Occipital lobe (tissue), 3 donors: ENCODE measurements at places on chromosomes 1 and 21.

DNA sequence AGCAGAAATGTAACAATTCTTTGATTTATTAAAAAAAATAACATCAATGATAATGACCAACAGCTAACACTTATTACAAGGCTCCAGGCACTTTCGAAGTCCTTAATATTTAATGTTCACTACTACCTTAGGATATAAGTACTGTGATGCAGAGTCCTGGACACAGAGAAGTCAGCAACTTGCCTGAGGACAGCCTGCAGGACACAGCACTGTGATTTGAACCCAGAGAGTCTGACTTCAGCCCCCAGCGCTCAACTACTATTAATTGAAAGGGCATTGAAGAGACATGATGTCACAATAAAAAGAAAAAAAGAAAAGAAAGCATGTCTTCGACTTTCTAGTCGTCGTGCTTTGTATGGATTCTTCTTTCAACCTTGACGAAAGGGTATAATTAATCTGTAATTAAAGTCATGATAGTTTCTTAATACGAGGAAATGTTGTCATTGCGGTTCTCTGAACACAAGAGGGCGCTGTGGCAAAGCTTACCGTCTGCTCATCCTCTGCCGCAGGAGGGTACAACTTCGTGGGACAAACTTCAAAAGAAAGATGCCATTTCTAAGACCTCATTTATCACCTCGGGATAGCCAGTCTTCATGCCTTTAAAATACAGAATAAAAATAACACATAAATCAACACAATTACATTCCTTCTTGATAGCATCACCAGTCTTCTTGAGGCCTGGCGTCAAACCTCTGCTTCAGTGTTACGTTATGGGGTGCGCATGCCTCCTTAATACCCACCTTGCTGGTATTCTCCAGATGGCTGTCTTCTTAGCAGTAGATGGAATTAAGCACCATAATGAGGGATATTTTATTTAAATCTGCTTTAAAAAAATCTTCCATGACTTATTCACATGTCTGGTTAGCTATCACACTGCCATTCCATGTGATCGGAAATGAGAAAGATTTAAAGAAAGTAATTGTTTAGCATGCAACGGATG is 240.1 kb downstream of the DISC1 start:
- peak; percentile 27 for DNase-seq

- no peak for DNase-seq
Observed at GRCh38 chr1:109850827-109851226, 59.8 kb upstream of the CSF1 start.

DNA sequence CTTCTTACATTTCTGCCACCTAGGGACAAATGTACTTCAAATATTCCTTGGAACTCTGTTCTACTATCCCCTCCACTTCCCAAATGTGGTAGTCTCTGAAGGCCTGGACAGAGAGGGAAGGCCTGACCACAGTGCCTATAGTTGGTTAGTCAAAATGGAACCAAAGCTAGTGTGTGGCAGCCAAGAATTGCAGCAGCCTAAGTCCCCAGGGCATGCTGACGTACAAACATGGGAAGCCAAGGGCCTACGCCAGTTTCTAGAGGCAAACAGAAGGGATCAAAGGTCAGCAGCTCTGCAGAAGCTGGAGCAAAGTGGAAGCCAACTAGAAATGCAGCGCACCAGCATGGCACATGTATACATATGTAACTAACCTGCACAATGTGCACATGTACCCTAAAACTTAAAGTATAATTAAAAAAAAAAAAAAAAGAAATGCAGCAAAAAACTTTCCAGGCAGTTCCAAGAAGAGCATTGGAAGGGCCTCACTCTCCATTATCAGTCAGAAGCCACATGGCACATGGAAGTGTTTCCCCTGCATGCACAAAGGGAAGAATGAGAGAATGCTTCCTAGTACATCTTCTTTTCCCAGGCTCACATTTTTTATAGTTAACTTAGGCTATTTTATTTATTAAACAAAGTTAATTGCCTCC is 39.4 kb upstream of the GADD45A start:
- DNase-seq = no peak

GRCh38 chr1:228015276-228016180 is 8.7 kb downstream of the WNT3A start:
- DNase-seq = no peak

- no peak for DNase-seq
Observed at GRCh38 chr21:25995278-25995677, 175.3 kb downstream of the APP start.

DNA sequence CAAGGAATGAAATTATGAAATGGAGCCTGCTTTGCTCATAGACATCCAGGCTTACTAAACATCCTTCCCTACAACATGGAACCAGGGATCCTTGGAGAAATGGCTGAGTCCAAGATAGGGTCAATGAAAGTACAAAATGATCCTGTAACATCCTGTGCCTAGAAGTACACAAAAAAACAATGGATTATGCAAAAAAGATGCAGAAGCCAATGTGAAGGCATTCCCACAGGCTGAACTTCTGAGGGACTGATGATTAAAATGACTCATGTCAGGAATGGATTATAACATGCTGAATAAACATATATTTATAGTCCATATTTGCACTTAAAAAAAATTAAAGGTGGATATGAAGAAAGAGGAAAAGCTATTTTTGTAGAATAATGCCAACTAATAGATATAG is 10.4 kb upstream of the HOOK1 start:
- DNase-seq = no peak

DNA sequence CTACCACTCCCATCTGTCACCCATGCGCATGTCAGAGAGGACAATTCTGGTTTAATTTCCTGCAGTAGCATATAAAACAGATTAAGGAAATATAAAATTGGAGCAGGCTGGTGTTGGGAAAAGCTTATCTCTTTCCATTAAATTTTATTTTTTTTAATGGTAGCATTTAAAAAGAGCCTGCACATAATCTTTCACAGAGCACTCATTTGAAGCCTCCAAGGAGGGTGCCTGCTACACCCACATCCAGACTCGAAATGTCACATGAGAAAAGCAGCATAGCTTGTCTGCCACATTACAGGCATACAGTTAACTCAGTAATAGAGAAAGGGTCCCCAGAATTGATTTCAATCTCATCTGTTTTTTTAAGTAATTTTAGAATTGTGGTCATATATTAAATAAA is 599.0 kb downstream of the KIF26B start:
- DNase-seq = no peak

DNA sequence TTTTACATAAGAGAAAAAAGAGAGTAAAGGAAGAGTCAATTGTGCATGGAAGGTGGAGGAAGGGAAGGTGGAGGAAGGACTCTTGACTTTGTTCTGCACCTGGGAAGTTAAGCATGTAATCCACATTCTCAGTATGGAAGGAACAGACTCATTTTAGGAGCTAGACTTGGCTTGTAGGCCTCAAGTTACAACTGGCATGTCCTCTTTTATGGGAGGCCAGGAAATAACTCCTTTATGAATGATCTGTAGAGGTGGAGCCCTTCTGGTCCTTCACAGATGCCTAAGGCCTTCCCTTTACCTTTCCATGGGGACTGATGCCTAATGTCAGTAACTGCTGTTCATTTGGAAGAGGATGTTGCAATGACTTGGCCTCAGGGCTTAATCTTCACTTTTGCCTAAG is 29.4 kb upstream of the CCSAP start:
- DNase-seq = no peak

GRCh38 chr1:30196457-30196856 is 526.9 kb downstream of the MATN1 start:
- no peak for DNase-seq

- no peak for DNase-seq
Observed at GRCh38 chr1:147287133-147287865, 44.8 kb downstream of the CHD1L start.

DNA sequence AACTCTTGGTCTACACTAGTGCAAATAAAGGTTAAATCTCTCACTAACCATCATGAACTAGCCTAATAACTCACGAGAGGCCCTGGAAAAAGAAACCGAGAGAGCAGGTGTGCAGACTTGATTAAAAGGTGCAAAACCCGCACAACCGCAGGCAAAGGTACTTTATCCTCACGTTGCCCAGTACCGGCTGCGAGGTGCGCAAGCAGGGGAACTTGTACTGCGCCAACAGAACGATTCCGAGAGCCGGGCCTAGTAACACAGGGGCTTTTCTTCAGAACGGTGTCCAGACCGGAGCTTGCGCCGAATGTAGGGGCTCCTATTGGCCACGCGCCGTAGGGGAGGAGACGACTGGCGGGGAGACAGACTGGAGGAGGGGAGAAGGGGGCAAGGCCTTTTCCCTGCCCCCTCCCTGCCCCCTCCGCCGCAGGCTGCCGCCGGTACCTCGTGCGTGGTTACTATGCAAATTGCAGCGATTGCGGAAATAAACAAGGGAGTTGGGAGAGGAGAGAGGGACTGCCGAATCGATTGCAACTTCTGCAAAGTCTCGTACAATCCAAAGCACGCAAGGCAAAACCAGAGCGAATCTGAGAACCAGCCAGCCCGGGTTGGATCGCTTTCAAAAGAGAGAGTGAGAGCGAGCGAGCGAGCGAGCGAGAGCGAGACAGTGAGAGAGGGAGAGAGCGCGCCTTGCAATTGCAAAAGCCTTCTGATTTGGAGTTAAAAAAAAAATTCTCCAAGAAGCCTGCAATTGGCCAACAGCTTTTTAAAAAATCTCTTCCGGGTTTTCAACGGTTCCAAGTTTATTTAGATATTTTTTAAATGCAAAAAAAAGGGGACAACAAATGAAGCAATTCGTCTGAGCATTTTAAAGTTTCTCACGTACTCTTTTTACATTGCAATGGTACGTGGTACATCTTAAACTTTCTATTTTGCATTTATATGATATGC is 5.4 kb upstream of the NFIA start:
- DNase-seq = peak; percentile 84

DNA sequence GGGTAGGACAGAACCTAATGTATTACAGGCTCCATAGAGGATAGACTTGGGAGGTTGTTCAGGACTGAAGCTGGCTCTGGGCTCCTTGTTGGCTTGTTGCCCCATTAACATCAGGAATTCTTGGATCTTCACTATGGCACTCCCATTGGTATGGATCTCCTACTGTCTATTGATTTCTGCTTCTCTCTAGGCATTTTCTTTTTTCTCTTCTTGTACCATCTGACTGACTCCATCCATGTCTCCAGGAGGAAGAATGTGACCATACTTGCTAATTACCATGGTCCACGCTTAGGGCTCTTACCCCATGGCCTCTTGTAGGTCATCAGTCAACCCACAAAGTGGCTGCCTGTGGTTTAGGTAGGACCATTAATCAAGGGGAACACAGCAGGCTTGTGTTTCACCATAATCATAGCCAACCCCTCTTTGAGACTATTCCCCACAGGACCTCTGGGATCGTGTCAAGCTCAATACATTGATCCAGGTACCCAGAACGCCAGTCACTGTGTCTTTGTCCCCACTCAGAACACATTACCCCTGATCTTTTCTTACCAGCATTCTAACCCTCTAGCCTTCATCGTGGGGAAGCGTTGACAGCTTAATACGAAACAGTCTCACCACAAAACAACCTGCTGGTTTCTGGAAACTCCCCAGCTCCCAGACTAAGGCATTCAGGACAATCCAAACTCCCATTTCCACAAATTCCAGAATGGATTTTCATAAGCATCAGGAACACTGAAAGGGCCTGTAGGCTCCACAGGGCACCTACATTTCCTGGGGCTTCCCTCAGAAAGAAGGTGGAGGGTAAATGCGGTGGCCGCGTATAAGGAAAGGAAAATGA is 97.1 kb downstream of the ETS2 start:
- no peak for DNase-seq

DNA sequence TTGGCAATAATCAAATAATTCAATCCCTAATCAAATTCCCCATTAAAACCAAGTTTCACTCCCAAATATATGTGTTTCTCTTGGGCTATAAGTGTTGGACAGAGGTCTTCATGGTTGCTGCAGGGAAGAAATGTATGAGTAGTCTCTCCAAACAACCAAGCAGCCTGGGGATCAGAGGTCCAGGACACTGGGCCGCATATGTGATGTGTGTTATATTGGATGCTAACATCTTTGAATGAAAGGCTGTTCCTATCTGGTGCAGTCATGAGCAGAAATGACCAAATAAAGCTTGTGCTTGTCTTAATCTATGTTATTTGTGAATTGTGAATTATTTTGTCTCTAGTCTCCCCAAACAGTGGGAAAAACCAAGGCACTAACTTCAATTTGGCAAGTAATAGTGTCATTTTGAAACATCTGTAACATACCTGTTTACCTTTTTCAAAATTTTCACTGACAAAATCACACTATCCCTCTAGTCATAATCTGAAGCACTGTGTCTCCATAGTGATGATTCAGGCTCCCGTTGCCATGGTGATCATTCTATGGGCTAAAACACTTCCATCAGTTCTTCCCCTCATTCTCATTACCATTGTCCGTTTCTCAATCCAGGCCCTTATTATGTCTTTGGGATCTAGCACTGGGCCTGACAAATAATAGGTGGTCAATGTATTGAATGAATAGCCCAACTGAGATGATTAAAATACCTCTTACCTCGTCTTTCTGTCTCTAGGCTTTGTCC is 12.5 kb upstream of the TADA1 start:
- DNase-seq = no peak

GRCh38 chr1:3065797-3066196 is 3.2 kb upstream of the PRDM16 start:
- DNase-seq = no peak

DNA sequence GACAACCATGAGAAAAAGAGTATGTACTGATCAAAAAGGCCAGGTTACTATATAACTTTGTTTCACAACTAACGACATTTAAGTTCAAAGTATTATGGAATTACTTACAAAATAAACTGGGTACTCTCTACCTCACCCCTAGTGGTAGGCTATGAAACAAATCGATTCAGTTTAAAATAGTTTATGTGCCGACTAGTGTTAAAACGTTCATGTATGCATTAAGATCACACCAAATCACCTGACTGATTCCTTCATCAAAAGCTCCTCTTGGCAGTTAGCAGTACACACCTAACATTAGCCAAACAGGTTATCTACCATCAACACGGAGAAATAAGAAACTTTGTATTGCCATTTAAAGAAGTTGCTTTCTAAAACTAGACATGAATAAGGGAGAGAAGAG is 137.1 kb downstream of the AKT3 start:
- no peak for DNase-seq

DNA sequence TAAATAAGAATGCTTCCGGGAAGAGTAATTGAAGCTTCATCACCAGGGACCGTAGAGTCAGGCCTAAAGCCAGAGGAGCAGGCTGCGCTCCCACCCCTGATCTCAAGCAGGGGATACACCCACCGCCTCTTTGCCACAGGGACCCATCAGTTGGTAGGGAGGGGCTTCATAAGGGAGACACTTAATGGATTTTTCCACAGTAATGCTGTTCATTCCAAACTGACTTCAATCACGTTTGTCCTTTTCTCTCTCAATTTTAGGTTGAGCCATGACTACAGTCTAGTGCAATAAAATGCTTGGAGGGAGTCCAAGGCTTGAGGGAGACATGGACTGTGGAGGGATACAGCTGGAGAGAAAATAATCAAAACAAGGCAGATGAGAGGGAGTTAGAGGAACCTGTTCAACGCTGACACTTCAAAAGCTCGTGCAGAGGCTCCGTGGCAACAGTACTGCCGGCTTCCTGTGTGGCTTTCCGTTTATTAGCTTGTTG is 111.5 kb downstream of the SEC16B start:
- DNase-seq = no peak

GRCh38 chr21:42840411-42841155 is 38.8 kb downstream of the WDR4 start:
- no peak for DNase-seq

GRCh38 chr1:184408580-184408979 is 21.8 kb downstream of the C1orf21 start:
- DNase-seq = no peak
